ENCODE measurements at places on chromosomes 3 and 15.

DNA sequence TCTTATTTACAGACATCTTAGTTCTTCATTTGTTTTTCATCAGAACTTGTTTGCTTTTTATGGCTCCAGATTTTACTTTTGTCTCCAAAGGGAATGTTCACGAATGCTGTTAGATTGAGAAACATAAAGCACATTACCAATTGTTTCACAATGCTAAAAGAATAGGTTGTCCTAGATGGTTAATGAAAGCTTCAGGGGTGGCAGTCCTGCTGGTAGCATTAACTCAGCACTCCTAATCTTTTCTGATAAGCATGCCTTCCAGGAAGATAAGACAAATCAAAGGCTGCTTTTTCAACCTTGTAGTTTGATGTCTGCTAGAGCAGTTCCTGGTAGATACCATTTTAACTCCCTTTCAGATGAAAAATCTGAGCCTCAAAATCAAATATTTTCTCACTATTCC, 619.4 kb downstream of the PYDC2 start:
- DNase-seq = no peak

- DNase-seq = no peak
These were observed 79.0 kb upstream of the SELENOK start for GRCh38 chr3:53970661-53971060.

GRCh38 chr3:20658491-20658890, 472.5 kb upstream of the SGO1 start:
- no peak for DNase-seq

GRCh38 chr3:108897883-108898282, 55.8 kb downstream of the GUCA1C start:
- DNase-seq = no peak

DNA sequence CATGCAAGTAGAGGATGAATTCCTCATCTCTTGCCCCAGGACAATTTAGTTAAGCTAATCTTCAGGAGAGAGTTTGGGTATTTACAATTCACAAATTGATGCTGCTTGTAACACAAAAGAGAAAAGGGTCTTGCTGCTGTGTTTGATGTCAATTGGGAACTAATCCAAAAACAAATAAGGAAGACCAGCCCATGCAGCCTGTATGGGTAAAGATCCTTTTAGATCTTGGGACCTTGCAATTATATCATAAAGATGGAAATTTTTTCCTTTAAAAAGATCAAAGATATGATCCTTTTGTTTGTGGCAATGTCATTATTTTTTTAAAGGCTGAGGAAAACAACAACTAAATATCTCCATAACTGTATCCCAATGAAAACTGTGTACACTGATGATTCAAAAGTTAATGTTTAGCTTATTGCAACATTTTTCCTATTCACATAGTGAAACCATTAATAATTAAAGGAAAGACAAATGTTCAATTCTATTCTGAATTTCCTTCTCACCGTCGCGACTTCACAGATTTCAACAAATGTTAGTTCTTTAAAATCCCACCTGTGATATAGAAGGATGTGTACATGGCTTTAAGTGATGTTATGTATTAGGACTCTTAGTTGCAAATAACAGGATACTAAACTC, 40.2 kb downstream of the TMEM212 start:
- no peak for DNase-seq

- DNase-seq = no peak
These were observed 177.8 kb downstream of the WNT5A start for GRCh38 chr3:55309336-55309735.

DNA sequence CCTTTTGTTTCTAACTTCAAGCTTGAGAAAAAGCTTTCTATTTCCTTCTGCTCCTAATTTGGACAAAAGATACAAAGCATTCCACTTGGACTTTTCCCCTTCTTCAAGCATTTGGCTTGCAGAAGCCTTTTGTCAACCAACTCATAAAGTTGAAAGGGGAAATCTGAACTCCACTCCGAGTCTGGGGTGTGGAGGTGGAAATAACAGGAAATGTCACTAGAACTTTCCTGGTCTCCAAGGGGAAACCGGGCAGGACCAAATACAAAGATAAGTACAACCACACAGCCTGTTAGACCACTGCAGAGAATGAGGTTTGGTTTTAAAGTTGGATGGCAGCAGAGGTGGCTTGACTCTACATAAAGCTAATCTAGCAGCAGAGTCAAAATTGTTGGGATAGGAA, 4.2 kb upstream of the C3orf80 start:
- no peak for DNase-seq

DNA sequence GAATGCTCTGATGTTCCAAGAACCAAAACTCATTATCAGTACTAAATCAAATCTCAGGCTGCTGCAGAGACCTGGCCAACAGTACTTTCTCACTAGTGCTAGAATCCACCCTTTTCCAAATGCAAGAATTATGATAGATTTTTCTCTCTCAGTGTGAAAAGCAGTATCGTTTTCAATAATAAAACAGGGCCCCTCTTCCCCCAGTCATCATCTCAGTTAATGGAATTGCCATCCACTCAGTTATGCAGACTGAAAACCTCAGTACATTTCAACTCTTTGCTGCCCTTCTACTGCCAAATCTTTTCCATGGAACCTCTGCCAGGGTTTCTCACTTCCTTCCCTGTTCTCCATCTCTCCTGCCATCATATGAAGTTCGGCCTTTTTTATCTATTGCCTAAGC, 72.4 kb upstream of the FGF12 start:
- no peak for DNase-seq

DNA sequence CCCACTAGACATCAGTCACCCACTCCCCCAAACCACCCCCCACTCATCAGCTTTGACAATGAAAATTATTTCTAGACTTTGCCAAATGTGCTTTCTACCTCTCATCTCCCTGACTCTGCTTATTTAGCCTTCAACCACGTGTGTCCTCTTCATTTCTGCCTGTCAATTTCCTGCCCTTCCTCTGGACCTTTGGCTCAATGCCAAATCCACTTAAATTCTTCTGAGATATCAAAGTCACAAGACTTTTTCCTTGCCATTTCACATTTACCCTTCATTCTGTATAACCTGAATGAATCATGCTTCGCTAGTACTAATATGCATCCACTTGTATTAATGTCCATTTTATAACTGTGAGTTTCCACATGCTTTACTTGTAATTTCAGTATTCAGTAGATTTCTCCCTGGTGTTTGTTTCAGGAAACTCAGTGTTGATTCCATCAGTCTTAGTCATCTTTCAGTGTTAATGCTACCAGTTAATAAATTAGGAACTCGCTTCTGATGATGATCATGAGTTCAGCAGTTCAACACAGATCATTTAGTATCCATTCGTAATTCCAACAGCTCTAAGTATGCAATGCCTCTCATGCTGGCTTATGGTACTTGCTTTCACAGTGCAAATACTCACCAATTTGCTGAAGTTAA, 128.2 kb upstream of the OSTN start:
- no peak for DNase-seq

DNA sequence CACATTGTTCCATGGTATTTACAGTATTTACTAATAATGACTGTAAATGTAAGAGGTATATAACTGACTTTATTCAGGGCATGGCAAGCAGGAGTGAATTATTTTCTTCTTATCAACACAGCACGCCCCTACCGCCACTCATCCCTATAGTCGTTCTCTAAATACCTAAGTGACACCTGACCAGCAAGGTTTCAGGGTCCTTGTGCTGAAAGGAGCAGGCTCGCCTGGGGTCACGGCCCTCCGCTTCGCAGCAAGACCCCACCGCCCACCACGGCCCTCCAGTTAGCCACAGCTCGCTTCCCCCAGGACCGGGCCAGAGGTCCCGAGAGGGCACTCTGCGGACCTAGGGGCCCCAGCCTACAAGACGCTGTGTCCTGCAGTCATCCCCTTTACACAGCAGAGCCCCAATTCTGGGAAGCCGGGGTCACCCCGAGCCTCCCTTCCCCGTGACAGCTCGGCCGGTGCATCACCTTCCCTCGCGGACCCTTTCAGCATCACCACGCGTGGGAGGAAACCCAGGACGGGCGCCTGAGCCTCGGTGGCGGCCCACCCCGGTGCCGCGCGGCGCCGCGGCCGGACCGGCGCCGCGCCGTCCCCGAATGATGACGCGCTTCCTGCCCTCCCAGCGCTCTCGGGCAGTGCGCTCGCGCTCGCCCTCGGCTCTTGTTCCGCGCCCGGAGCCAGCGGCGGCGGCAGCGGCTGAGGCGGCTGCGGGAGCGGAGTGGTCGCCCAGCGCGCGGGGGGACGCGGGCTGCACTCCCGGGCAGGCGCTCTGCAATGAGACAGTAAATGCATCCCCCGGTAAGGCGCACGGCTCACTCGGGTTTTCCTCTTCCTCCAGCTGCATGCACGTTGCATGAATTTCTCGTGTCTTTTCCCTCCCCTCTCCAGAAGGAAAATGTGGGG, 225.1 kb upstream of the C2CD4B start:
- DNase-seq = no peak

GRCh38 chr15:64912379-64913325, 950 bp downstream of the ANKDD1A start:
- DNase-seq = no peak

GRCh38 chr3:54257125-54257720, 134.9 kb downstream of the CACNA2D3 start:
- no peak for DNase-seq

DNA sequence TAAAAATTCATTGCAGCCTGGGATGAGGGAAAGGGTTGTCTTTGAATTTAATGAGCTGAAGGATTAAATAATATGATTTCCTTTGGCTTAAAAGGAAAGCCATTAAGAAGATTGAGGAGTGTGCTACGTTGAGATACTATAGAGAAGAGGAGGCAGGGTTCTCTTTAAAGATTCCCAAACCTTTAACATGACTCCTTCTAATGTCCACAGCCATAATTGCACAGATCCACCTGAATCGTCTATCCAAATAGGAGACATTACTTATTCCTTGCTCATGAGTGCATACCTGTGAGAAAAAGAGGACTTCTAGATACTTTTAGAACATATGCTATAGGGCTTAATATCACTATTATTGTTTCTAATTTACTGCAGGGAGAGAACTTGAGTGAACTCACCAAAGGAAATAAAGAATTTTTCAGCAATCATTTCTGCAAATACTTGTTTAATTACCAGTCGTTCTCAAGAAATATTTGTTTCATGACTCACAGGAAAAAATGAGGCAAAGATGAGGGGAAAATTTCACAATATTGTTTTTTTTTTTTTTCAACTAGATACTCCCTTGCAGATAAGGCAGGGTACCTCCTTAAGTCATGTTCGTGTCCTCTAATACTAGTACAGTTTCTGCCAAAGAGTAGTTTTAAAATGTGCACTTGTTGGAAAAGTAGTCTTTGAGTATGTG, 8.9 kb upstream of the SUCNR1 start:
- peak; percentile 78 for DNase-seq

- no peak for DNase-seq
These were observed 223.4 kb downstream of the XXYLT1 start for GRCh38 chr3:195047536-195047935.

GRCh38 chr3:108736821-108737220, 20.4 kb downstream of the RETNLB start:
- no peak for DNase-seq

GRCh38 chr3:108114423-108115065, 23.7 kb upstream of the CD47 start:
- DNase-seq = no peak

DNA sequence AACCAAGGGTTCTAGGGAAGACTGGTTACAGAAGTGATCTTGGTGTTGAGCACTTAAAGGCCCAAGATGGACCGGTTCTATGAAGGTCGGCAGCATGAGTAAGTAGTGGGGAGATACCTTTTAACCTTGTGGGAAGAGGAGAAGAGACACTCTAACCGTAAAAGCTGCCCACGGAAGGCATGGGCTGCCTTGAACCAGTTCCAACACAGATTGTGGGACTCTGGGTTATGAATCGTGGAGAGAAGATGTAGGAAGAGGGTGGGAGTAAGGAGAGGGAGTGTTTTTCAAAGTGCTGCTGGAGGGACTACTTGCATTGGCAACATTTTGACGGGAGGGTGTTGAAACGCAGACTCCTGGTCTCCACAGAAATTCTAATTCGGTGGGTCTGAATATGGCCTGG, 67.1 kb downstream of the CRYGS start:
- no peak for DNase-seq

DNA sequence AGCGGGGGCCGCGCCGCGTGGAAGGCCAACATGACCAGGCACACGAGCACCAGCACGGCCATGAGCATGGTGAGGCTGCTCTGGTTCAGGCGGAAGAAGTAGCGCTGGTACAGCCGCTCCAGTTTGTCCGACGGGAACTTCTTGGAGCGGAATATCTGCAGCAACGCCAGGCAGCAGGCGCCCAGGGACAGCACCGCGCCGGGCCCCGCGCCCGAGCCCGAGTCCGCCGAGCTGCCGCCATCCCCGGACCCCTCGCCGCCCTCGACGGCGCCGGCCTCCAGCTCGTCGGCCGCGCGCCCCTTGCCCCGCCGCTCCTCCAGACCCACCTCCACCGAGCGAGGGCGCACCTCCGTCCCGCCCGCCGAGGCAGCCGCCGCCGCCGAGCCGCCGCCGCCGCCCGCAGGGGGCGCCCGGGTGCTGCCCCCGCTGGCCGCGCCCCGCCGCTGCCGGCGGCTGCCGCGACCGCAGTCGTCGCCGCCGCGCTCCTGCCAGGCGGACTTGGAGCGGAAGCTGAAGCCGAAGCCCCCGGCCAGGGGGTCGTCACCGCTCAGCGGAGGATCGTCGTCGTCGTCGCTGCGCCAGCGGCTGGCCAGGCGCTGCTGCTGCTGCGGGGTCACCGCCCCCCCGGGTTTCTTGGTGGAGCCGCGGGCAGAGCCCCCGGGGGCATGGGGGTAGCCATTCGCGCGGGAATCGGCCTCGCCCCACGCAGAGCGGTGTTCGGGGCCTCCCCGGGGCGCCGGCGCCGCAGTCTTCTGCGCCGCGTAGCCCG, 957 bp downstream of the ADCY5 start:
- DNase-seq = no peak

- DNase-seq = no peak
These were observed 7.5 kb downstream of the ZDHHC3 start for GRCh38 chr3:44968447-44968858.

- no peak for DNase-seq
These were observed 60.8 kb downstream of the RIOX2 start for GRCh38 chr3:97911459-97911858.

DNA sequence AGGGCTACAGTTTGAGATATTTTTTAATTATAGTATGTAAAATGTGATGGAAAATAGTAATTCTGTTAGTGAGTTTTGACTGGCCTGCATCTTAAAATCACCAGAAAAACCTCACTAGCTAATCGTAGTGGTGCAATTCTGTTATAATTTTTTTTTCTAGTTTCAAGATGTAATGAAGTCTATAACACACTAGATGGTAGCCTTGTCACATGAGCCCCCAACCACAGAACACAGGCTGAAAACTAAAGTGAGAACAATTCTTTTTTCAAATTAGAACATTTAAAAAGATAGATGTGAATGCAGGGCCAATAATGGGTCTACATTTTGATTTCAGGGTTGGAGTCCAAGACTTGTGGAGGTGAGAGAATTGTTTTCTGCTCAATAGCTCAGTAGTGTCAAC, 83.3 kb upstream of the KCNH8 start:
- no peak for DNase-seq

DNA sequence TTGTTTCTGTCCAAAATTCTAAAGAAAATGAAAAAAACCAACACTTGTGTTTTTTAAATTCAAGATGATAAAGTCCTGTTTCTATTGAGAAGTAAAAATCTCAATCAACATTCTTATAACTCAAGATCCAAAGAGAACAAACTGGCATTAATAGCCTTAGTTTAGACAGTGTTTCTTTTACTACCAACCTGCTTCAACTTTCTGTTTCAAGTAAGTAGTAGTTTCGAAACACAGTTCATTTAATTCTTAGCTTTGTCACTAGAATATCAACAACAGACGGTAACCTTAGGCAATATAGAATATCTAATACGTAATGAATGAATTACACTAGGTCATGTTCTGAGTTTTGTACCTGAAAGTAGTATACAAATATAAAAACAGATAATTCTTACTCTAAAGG, 23.7 kb downstream of the CIP2A start:
- no peak for DNase-seq

Data from SK-N-MC (cell line).